T-helper 17 cell (primary cell): ENCODE measurements at places on chromosomes 12 and 14.

DNA sequence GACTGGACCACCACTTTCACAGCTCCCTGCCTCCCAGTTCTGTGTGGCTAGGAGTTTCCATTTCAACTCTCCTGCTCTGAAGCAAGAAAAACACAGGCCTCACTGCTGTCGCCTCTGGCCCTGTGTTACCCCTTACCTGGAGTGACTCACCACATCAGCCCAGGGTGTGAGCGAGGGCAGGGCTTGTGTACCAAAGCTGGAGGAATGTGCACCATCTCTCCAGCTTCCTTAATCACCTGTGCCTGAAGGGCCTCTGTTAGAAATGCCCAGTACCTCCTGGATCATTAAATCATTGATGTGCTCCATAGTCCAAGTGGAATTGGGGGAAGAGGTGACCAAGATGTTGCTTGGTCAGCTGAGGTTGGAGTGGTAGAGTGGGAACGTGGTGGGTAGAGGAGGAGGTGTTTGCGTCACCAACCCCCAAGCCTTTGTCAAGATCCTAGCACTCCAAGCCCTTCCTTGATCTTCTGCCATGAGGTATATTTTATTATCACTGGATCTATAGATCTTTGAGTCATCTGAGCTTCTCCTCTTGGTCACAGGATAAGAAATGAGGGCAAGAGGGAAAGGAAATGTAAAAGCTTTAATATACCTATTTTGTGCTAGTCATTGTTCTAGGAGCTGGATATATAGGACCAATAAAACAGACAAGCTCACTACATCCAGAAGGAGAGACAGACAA, 51.3 kb downstream of the SSPN start:
- peaks cover 16% of the 10 kb centered on the region for H3K27me3 ChIP-seq
- no peak for DNase-seq
- H3K36me3 ChIP-seq: no peaks in the 10 kb centered on the region
- no peaks in the 10 kb centered on the region for H3K4me1 ChIP-seq
- H3K4me3 ChIP-seq: no peak overlapping the region

GRCh38 chr14:104974665-104975390, 3.3 kb downstream of the AHNAK2 start:
- H3K27me3 ChIP-seq: peaks cover 27% of the 10 kb centered on the region
- H3K4me1 ChIP-seq: peaks cover 17% of the 10 kb centered on the region
- no peak overlapping the region for H3K27ac ChIP-seq
- no peak for DNase-seq

DNA sequence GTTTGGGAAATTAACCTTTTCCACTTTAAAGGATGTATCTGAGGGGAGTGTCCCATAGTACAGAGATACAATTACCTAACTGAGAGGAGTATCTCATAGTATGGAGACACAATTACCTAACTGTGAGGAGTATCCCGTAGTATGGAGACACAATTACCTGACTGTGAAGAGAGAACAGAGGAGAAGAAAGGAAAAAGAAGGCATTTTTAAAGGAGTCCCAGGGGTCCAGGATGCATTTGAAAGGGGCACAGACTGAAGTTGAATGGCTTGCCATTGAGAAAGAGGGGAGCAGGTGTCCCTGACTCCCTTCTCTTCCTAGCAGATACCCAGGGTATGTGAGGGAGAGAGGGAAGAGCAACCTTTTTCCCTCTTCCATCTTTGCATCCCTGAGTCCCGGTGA, 17.9 kb downstream of the KLRF2 start:
- no peaks in the 10 kb centered on the region for H3K4me1 ChIP-seq
- peaks cover 2% of the 10 kb centered on the region for H3K36me3 ChIP-seq
- no peak for DNase-seq
- H3K4me3 ChIP-seq: no peak overlapping the region
- peaks cover 13% of the 10 kb centered on the region for H3K27me3 ChIP-seq
- H3K27ac ChIP-seq: no peak overlapping the region

- peaks cover 92% of the 10 kb centered on the region for H3K4me1 ChIP-seq
- peak overlapping the region; percentile 100 for H3K27ac ChIP-seq
- H3K4me3 ChIP-seq: peak overlapping the region; percentile 94
- no peaks in the 10 kb centered on the region for H3K27me3 ChIP-seq
- no peak for DNase-seq
- peaks cover 33% of the 10 kb centered on the region for H3K36me3 ChIP-seq
These were observed 41.6 kb downstream of the DAD1 start for GRCh38 chr14:22547313-22547947.

DNA sequence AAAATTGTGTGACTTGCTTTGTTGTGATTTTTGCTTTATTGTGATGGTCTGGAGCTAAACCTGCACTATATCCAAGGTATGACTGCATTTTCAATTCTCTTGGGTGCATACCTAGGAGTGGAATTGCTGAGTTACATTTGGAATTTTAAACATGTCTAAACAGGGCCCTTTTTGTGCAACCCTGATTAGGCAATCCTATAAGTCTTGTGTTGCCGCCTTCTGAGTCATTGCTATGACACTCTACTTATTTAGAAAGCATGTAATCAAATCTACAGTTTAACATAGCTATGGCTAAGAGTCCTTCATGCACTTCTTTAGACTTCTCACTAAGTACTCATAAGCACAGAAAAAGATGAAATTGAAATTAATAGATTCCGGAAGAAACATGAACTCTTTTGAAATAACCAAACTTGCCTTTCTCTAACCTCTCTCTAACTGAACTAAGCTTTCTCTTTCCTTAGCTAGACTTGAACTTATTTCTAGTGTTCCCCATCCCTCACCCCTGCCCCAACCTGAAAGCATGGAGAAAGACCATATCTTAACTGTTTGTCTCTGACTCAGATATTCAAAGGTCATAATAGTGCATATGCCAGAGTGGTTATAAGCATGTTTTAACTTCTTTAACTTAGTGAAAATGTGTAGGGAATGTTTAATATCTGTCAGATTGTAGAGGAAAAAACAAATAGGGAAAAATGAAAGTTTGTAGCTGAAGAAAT, 203.0 kb downstream of the SNAPC1 start:
- peaks cover 27% of the 10 kb centered on the region for H3K27me3 ChIP-seq
- no peaks in the 10 kb centered on the region for H3K4me1 ChIP-seq
- peaks cover 5% of the 10 kb centered on the region for H3K36me3 ChIP-seq
- no peak for DNase-seq

DNA sequence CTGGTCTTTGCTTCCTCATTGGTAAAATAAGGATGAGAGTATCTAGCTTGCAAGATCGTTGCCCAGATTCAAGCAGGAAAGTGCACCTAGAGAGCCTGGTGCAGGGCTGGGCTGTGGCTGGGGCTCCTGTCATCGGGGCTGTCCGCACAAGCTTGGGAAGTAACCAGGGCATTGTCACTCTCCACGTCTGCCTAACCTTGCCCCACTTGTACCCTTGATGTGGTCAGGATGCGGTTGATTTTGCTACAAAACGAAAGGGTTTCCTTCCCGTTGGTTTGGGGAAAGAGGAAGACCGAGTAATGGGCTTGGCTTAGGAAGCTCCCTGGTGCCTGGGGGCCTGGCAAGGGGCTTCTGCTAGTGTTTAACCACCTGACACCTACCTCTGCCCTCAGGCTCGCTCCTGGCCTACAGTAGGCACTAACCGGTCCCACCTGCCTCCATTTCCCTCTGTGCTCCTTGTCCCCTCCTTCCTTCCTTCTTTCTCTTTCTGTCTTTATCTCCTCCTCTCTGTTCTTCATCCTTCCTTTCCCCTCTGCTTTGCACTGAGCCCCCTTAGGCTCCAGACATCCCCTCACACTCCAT, 21.8 kb downstream of the MVK start:
- no peaks in the 10 kb centered on the region for H3K27me3 ChIP-seq
- H3K27ac ChIP-seq: no peak overlapping the region
- no peaks in the 10 kb centered on the region for H3K36me3 ChIP-seq

GRCh38 chr14:75204116-75204515, 27.7 kb upstream of the TMED10 start:
- no peak overlapping the region for H3K27ac ChIP-seq
- no peak for DNase-seq
- no peak overlapping the region for H3K4me3 ChIP-seq
- peaks cover 5% of the 10 kb centered on the region for H3K27me3 ChIP-seq
- peaks cover 10% of the 10 kb centered on the region for H3K4me1 ChIP-seq

DNA sequence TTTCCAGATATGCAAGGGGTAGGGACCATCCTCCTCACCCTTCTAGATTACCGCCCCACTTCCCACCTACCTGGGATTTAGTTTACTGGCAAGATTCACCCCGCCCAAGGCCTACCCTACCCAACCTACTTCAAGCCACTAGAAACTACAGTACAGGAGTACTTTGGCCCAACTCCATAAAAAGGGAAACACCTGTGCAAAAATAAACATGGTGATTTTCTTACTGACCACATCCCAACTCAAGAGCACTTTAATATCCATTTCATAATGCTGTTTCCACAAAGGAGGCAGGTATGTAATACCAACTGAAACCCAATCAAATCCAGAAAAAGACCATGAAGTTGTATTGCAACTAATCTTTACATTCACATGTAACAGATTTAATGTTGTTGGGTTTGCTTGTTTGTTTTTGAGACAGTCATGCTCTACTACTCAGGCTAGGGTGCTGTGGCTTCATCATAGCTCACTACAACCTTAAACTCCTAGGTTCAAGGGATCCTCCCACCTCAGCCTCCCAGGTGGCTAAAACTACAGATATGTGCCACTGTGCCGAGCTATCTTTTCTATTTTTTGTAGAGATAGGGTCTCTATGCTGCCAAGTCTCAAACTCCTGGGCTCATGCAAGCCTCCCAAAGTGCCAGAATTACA, 41.7 kb upstream of the RAP1B start:
- H3K27me3 ChIP-seq: no peaks in the 10 kb centered on the region
- no peak for DNase-seq
- no peak overlapping the region for H3K4me3 ChIP-seq
- H3K36me3 ChIP-seq: no peaks in the 10 kb centered on the region
- peaks cover 15% of the 10 kb centered on the region for H3K4me1 ChIP-seq
